ENCODE measurements at places on chromosomes 5 and 9.
A peak's percentile ranks its signal among the peaks of the same experiment; 100 is the strongest.

DNA sequence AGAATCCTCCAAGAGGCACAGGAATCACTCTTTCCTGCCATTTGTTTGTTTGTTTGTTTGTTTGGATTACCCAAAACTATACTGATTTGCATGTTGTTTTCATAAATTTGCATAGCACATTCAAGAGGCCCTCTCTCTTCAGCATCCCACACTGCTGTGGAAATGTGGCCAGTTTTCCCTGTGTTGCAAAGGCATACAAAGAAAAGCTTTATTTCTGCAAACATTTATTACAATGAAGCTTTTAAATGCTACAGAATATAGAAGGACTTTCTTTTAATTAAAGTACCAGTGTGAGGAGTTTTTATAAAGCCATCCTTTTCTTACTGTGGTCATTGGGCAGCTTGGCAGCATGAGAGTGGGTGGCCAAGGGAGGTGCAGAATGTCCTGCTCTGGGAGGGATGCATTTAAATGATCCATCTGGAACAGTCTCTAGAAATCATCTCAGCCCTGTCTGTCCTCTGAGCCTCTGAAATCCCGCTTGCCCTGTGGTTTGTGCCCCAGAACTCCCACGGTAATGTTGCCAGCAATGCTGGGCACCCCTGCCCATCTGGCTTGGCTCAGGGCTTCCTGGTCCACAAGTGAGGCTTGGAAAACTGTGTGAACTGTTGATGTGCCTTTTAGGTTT lies 356.8 kb upstream of the KIF2A start:
- no peak for DNase-seq

DNA sequence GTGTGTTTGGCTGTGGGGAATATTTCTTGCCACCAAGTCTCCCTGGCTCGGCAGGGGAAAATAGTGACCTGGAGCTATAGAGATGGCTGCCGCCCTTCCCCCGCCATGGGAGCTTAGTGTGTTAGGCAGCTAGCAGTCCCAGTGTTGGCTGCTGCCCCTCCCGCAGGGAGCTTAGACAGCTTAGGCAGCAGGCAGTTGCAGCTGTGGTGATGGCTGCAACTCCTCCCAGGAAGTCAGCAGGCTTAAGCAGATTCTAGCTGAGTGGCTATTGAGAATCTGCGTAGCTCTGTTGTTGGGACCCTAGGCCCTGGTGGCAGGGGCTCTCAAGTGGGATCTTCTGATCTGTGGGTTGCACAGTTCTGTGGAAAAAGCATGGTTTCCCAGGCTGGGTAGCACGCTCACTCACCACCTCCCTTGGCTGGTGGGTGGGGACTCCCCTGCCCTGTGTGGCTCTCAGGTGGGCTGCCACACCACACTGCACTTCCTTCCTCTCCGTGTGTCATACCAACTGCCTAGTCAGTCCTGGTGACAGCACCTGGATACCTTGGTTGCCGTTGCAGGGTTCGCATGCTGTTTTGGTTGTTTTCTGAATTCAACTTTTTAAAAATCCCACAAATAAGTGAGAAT lies 9.3 kb downstream of the OR1N2 start:
- DNase-seq: no peak

- DNase-seq: no peak
Observed at GRCh38 chr9:72431036-72431435, 66.0 kb upstream of the ZFAND5 start.

DNA sequence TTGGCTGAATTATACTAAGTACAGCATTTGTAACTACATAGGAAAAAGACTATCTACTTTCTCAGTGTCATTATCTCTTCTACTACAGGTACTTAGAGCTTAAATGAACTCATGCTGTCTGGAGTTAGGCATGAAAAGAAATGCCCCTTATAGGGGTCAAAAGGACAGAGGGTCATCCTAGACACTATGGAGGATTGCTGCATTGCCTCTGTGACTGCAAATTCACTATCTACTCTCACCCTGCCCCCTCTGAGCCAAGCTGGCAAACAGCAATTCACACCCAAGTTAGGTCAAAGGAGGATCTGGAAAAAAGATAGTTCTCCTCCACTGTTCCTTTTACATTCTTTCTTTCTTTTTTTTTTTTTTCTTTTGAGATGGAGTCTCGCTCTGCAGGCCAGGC lies 36.7 kb downstream of the ANKRD31 start:
- DNase-seq: no peak

DNA sequence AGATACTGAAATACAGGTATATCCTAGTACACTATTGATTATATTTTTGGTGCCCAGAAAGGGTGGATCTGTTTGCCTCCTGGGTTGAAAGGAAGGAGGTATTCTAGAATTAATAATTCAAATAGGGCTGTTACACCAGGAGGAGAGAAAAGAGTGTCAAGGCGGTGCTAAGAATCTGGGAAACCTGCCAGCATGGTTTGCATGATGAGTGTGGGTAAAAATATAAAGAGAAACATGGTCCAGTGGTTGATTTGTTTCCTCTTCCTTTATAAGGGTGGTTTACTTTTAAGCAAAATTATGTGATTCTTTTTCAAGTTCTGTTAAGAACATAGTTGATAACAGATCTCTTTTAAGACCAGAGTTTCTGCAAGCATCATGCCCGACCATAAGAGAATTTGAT lies 69.4 kb upstream of the NFIB start:
- DNase-seq: no peak

DNA sequence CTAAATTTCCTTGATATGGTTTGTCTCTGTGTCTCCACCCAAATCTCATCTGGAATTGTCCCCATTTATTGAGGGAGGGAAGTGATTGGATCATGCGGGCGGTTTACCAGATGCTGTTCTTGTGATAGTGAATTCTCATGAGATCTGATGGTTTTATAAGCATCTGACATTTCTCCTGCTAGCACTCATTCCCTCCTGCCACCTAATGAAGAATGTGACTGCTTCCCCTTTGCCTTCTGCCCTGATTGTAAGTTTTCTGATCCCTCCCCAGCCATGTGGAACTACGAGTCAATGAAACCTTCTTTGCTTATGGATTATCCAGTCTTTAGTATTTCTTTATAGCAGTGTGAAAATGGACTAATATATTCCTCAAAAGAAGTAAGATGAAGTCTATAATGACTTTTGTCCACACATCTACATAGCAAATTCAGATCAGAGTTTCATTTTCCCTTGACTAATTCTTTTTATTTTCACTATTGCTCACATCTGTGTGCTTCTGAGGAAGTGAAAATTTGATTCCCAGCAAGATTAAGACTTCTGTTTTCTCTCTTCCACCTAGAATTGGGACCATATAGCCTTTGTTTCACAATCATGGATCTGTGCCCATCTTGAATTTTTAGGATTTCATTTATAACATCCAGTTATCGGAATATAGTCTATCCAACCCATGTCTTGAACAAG lies 393.5 kb downstream of the DMAC1 start:
- DNase-seq: no peak

DNA sequence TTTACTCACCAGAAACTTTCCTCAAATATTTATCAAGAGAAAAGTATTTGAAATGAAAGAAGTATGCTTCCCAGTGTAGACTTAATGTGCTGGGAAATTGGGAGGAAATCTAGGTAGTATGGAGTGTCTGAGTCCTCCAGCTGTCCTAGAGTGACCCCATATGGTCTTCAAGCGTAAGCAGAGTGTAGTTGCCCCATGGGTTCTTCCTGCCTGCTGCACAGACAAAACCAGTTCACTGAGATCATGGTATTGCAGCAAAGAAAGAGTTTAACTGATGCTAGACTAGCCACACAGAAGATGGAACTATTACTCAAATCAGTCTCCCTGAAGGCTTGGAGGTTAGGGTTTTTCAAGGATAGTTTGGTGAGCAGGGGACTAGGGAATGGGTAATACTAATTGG lies 114.9 kb upstream of the PRLR start:
- DNase-seq: no peak

DNA sequence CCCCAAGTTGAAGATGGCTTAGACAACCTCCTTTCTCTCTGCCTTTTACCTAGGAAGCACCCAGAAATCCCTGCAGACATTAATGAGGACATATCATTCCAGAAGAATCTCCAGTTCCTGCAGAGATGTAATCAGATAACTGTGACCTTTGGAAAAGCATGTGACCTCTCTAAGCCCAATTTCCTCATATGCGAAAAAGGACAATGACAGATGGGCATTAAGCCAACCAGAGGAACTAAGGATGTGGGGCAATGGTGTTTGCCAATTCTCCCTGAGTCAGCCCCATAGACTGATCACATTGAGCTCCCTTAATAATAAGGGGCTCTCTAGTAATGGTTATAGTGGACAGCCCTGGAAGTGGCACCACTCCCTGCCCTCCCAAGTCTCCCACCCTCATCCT lies 10.1 kb upstream of the FOXI1 start:
- no peak for DNase-seq

GRCh38 chr9:114287763-114288192 lies 35.1 kb upstream of the ORM1 start:
- DNase-seq: no peak

DNA sequence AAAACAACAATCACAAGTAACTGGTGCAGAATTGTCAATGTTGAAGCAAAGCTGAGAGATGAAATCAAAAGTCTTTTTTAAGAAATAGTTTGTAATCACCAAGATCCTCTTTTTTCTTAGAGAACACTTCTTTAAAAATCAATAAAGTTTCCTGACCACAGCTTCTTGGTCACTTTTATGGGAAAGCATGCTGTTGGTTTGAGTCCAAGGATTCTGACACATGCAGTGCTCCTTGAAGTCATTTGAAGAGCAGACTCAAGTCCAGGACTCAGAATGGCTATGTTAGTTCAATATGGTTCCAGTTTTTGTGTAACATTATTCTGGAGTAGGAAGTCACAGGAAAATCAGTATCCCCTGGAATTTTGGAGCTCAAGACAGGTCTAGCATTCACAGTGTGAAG lies 480.6 kb downstream of the NR2F1-AS1 start:
- no peak for DNase-seq

GRCh38 chr9:89807682-89808075 lies 202.9 kb downstream of the GADD45G start:
- no peak for DNase-seq

- peak; percentile 79 for DNase-seq
Observed at GRCh38 chr9:131394464-131395156, 724 bp downstream of the PRRC2B start.

DNA sequence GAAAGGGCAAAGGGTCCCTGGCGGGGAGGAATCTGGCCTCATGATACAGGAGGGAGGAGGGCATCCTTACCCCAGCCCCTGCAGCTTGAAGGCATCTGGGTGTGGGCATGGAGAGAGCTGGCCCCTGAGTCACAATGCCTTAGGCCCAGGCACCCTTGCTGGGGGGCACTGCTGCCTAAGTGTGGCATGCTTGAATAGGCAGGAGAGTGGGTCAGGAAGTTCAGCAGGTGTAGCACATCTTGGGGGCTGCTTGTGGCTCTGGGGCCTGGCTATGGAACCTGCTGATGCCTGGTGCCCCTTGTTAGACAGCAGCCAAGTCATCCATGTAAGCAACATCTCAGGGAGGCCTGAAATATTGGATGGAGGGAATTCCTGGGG lies 63.1 kb downstream of the HSPA4 start:
- no peak for DNase-seq

- peak; percentile 15 for DNase-seq
Observed at GRCh38 chr9:77751341-77752091, 103.4 kb upstream of the GNA14 start.

DNA sequence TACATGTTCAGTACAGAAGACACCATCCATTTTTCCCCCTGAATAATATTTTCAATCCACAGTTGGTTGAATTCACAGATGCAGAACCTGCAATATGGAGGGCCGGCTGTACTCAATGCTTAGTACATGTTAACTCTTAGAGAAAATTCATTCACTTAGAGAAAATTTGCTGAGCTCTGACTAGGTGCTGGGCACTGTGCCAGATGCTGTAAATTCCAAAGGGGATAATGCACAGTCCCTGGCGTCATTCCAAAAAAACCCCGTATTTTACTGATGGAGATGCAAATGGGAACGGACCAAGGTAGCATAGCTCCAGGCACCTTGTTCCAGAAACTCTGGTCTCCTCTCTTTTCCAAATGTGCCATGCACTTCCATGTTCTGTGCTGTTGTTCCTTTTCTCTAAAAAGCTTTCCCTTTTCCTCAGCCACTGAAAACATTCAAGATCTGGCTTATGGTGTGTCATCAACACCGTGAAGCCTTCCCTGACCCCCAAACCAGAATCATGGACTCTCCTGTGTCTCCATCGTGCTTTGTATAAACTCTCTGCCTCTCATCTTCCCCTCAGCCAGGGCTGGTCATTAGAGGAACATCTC lies 55.7 kb upstream of the COL15A1 start:
- no peak for DNase-seq

GRCh38 chr5:96627792-96628398 lies 34.3 kb upstream of the CAST start:
- DNase-seq: no peak

DNA sequence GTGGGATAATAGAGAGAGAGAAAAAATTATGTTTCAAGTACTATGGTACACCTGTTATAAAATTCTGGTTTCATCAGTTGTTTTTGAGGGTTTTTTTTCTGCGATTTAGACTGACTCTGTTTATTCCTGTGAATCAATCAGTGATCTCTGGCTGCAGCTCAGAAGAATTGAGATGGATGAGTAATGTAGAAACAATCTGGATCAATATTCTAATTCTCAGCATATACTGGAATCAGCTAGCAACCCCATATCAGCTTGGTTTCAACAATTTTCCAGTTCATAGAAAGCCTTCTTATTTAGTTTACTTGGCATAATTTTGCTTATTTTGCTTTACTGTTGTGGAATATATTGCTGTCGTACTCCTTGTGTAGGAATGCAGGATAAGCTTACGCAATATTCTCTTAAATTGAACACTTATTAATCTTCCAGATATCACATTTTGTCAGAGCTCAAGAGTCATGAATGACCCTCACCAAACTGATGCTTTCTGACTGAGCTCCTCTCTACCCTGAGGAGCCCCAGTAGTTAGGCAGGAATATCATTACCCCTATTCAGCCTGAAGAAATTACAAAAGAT lies 42.9 kb downstream of the SHC3 start:
- DNase-seq: no peak

DNA sequence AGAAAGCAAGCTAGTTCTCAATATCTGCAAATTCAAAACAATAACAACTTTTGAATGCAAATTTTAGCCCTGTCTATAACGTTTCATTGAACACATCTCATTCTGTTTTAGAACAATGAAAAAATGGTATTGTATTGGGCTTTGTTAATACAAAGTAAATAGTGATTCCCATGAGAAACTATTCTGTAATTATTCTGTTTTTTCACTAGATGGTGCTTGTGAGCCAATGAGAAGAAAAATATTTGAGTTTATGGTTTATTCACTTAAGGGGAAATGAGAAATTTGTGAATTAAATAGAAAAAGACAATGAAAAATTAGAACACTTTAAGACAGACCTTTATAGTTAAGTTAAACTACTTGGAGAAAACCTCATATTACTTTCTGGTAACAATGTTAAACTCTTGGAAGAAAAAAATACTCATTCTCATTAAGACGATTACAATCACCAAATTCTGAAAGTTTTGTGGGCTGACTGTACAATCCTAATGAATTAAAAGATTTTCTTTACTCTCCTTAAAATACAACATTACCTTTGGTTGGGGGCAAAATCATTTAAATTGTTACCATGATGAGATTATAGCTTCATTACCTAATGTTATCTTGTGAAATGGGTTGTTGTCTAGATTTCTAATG lies 127.0 kb downstream of the NNT start:
- DNase-seq: no peak
